Endothelial cell of umbilical vein (primary cell): ENCODE measurements at places on chromosomes 1 and 21. TPM values are rescaled to one million over a fixed set of nuclear protein-coding genes. Genes with fewer than 3 reads are reported as not detected.

DMBX1 gene
- not detected in 2 replicates for total RNA-seq

ERICH3 gene
- total RNA-seq = not detected in 2 replicates

- peak; percentile 1 for DNase-seq
These were observed 90.8 kb upstream of the TNFSF4 start for GRCh38 chr1:173297798-173298391.

ASCL5 gene
- not detected in 2 replicates for total RNA-seq

GRCh38 chr1:32650248-32650751 lies at the start of gene ZBTB8OS:
TSS of gene ZBTB8OS (minus strand) at chr1:32650550. CDS start at chr1:32650529, 21 bp downstream.
- peak; percentile 95 for DNase-seq

LDLRAD1 gene
- total RNA-seq = not detected in 2 replicates

RGS13 gene
- not detected in 2 replicates for total RNA-seq

DNA sequence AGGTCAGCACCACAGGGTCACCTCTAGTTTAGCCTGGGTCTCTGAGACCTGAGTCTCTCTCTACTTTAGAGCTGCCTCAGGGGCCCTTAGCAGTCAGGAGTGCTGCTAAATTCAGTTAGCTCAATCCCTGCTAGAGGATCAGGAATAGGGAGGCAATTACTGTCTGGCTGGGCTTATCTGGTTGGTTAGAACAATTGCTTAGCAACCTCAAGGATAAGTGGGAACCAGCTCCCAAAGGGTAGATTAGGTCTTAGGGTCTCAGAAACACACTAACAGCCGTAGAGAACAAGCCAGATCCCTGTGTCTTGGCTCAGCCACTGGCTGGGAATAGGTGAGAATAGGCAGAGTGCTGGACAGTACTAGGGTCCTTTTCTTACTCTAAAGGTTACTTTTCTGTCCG lies 7.7 kb downstream of the PM20D1 start:
- DNase-seq = no peak

NEK2 gene
- 19.0 and 20.3 TPM in 2 replicates for total RNA-seq

- no peak for DNase-seq
These were observed 60.8 kb downstream of the DHRS3 start for GRCh38 chr1:12556957-12557935.

DNA sequence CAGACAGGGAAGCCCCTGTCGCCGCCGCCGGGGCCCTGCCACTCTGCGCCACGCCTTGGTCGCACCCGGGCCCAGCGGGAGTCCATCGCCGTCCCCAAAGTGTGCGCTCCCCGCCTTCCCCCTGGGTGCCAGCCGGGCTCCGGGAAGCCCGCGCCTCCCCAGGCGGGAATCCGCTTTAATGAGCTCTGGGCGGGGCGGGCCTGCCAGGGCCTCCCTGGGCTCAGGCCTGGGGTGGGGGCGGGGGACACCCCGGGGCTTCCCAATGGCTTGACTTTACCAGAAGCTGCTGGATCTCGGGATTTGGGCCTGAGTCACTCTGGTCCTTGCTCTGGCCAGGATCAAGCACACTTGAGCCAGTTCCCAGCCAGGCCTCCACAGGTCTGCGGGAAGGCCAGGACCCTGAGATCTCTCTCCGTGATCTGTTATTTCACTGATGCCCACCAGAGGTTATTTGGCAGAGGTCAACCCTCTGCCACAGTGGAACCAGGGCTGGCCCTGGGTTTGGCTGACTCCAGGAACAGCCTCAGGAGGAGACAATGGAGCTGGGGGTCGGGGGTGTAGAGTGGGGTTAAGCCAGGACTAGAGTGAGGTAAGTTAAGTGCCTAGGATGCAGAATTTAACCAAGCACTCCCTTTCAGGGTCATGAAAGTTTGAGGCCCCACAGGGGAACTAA lies 178.4 kb upstream of the EDN2 start:
- no peak for DNase-seq

DNA sequence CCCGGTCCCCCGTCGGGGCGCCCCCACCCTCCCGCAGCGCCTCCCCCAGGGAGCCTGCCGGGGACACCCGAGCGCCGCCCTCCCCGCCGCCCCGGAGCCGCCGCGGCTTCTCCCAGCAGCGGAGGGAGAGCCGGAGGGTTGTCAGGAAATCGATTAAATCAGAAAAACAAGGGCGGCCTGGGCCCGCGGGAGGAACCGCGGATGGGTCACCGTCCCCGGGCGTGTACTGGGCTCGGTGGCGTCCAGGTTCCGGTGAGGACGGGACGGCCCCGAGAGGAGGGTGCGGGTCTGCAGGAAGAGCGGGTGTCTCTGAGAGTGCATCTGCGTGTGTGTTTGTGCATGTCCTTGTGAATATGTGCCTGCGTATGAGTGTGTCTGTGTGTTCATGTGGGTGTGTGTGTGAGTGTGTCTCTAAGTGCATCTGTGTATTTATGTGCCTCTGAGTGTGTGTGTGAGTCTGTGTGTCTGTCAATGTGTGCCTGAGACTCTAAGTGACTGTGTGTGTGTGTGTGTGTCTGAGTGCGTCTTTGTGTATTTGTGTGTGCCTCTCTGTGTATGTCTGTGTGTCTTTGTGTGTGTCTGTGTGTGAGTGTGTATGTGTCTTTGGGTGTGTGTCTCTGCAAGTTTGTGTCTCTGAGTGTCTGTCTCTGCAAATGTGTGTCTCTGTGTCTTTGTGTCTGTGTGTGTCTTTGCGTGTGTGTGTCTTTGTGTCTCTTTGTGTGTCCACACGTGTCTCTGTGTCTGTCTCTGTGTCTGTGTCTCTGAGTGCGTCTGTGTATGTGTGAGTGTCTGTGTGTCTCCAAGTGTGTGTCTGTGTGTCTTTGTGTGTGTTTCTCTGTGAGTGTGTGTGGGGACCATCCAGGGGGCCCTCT lies 1.1 kb downstream of the SPSB1 start:
- DNase-seq = no peak

DNA sequence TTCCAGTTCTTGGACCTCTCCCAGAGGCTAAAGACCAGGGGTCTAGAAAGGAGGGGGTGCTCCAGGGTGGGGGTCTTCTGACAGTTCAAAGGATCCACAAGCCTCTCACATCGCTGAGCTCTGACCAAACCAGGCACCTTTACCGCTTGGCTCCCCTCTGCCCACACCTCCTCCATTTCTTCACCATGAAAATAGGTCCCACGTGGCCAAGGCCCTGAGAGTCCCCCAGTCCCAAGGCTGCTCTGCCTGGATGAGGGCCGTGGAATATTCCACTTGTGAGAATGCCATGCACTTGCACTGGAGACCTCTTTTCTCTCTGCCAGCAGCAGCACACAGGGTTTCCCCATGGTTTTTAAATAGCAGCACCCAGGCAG lies 87.4 kb downstream of the ITPKB start:
- DNase-seq = no peak

GRCh38 chr1:218336328-218336727 lies 8.8 kb upstream of the TGFB2 start:
- no peak for DNase-seq

DNA sequence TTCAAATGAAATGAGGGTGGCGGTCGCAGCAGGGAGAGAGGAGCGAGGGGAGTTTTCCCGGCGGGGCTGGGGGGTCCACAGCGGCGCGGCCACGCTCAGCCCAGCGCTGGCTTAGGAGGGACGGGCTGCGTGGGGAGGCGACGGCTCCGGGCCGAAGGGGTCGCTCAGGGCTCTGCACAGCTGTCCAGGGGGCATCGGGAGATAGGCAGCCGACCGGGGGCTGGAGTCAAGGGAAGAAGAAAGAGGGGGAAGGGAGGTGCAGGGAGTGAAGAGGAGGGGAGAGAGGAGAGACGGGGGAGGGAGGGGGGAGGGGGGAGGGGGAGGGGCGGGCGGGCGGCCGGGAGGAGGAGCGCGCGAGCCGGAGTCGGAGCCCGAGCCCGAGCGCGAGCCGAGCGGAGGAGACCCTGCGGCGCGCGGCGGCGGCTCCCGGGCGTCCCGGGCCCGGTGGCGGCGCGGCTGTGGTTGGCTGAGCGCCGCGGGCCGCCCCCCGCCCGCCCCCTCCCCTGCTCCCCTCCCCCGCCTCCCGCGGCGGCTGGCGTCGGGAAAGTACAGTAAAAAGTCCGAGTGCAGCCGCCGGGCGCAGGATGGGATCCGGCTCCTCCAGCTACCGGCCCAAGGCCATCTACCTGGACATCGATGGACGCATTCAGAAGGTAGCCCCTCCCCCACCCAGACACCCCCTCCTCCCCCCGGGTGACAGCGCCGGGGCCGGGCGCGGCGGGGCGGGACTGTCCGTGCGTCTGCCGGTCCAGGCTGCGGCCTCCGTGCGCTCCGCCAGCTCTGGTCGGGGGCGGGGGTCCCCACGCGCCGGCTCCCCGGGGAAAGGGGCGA lies at the start of gene PDE9A:
TSS of gene PDE9A (plus strand) at position 391 of the 831 bp plus-strand sequence. CDS start at position 585, 194 bp downstream.
- DNase-seq = no peak

DNA sequence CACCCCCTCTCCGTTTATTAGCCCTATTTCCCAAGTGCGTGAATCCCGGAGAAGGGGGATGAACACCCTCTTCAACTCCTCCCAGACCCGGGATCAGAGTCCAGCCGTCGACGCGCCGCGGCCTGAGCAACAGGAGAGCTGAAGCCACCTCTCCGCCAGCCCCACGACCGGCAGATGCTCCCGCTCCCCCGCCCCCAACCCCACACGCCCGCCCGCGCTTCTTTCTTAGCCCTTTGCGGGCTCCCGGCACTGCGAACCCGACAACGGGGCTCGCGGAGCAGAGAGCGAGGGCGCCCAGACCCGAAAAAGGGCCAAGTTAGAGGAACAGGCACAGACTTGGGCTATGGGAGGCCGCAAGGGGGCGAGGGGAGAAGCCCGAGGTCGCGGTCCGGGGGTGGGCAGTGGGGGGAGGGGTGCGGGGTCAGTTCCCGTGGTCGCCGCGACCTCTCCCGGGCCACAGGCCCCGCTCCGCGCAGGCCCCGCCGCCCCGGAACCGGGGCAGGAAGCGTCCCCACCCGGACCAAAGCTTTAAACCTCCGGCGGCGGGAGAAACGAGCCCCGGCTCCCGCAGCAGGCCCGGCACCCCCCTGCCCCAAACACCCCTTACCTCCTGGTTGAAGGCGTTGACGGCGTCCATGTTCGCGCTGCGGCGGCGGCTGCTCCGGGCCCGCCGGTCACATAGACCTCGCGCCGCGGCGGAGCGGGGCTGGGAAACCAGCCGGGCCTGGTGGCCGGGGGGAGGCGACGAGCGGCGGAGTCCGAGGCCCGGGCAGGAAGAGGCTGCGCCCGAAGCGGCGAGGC lies 662 bp downstream of the SCAF4 start:
- DNase-seq = peak; percentile 39

DNA sequence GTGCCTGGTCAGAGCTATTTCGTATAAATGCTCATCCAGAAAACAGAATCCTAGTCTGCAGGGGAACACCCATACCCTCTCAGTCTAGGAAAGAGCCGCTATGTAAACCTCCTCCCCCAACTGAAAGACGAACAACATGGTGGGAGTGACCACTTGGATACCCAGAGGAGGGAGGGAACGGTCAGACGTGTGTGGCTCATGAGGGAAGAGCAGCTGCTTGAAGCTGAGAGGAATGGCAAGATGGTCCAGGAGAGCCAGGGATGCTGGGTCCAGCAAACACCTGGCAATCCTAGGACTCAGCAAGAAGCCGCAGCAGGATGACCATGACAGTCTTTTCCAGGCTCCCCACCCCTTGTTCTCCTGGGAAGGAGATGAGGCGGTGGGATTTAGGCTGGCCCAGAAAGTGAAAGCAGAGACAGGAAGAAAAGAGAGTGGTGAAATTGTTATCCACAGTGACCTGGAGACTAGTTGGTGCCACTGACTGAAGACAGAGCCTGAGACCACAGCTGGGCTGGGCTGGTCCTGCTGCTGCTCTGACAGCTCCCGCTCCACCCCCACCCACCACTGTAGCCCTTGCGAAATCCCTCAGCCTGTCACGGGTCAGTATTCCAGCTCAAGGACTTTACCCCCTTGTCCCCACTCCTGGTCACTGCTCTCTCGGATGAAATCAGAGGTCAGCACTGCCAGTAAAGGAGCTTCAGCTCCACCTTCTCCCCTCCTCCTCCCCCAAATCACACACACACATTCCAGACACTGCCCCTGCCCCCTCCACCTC lies 3.6 kb downstream of the CERS2 start:
- no peak for DNase-seq

VWA5B1 gene
- not detected in 2 replicates for total RNA-seq
